Neural crest cell (in vitro differentiated cells): ENCODE measurements at places on chromosomes 16 and 17. TPM values are rescaled to one million over a fixed set of nuclear protein-coding genes. Genes with fewer than 3 reads are reported as not detected.

GRCh38 chr17:68341482-68341881, 50.2 kb downstream of the ARSG start:
- no peak overlapping the region for H3K27ac ChIP-seq
- no peaks in the 10 kb centered on the region for H3K36me3 ChIP-seq
- DNase-seq: no peak
- H3K4me1 ChIP-seq: peaks cover 9% of the 10 kb centered on the region

- H3K4me3 ChIP-seq: no peak overlapping the region
- no peaks in the 10 kb centered on the region for H3K27me3 ChIP-seq
- peaks cover 4% of the 10 kb centered on the region for H3K36me3 ChIP-seq
- no peaks in the 10 kb centered on the region for H3K4me1 ChIP-seq
- DNase-seq: no peak
Measured at GRCh38 chr17:37194208-37194607, 181.6 kb upstream of the C17orf78 start.

DNA sequence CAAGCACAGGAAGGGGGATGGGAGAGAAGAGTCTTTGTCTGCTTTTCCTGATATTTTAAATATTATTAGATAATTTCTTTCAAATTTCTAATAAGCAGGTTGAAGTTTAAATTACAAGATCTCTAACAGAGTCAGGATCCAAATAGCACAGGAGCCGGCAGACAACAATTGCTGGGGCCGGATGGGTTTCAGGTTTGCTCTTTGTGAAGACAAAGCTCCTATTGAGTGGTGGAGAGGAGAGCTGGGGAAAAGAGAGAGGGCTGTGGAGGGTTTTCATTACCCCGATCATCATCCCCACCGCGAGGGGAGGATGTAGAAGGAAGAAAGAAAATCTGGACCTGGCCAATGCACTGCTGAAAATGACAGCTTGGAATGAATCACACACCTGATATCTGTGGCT, 197.3 kb downstream of the SOX9 start:
- no peaks in the 10 kb centered on the region for H3K27me3 ChIP-seq
- no peak overlapping the region for H3K27ac ChIP-seq
- no peak for DNase-seq
- H3K4me1 ChIP-seq: peaks cover 17% of the 10 kb centered on the region

DNA sequence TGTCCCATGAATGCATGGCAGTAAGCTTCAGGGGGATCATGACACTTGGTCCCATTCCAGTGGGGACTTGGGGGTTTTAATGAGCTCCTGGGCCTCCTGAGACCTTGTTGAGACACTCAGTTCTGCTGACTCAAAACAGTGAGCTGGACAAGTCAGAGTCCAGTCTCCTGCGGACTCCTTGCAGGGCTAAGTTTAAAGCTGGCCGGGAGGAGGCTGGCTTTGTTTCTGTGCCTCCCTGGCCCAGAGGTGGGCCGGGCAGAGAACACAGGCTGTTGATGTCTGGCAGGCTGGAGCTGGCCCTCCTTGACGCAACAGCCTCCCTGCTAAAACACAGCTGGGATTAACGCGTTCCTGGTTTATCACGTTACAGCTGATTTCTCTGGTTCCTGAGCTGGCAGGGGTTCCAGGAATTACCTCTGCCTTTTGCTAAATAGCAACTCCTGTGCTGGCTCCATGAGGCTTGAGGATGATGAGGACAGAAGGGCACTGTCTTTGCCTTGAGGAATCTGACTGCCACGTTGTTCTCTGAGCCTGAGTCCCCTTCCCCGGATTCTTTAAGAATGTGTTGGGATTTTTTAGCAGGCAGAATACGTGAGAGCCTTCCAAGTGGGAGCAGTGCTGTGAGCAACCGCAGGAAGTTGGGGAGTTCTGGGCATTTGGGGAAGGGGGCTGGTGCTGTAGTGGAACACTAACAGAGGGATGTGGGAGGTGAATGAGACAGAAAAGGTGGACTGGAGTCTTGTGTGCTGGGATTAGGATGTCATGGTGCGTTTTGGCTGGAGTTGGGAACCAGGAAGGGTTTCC, 2.0 kb downstream of the GPT2 start:
- H3K27me3 ChIP-seq: peaks cover 15% of the 10 kb centered on the region
- peak overlapping the region; percentile 66 for H3K27ac ChIP-seq
- peaks cover 38% of the 10 kb centered on the region for H3K4me1 ChIP-seq
- H3K36me3 ChIP-seq: no peaks in the 10 kb centered on the region
- H3K4me3 ChIP-seq: peak overlapping the region; percentile 93

DNA sequence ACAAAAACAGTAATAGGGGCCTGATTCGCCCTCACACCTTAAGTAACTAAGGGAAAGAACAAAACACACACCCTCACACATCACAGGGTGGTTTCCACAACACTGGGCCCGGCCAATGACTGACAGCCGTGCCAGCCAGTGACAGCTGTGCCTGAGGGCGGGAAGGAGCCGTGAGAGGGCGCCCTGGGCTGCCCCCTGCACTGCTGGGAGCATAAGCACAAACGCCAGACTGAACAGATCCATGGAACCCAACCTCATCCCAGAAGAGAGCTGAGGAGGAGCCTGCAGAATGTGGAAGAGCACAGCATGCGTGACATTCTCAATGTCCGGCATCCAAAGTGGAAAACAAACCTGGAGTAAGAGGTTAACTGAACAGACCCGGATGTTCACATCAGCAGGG, 16.0 kb downstream of the CSNK1D start:
- H3K4me3 ChIP-seq: no peak overlapping the region
- H3K4me1 ChIP-seq: peaks cover 5% of the 10 kb centered on the region
- peaks cover 55% of the 10 kb centered on the region for H3K36me3 ChIP-seq
- DNase-seq: peak; percentile 50

GPT2 gene
- 46.0 and 46.1 TPM in 2 replicates for total RNA-seq
